ENCODE measurements at places on chromosomes 1 and 21.

- DNase-seq = peak; percentile 77
These were observed 192.8 kb downstream of the PRDM2 start for GRCh38 chr1:13892671-13893325.

DNA sequence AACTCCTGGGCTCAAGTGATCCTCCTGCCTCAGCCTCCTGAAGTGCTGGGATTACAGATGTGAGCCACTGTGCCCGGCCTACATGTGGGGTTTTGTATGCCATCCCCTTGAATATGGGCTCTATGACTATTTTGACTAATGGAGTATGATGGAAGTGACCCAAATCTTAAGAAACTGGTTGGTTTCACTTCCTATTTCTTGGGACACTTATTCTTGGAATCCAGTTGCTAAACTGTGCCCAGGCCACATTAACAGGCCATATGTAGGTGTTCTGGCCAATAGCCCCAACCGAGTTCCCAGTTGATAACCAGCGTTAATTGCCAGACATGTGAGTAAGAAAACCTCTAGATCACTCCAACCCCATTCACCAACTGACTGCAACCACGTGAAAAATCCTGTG is 36.3 kb upstream of the CLIC4 start:
- no peak for DNase-seq

DNA sequence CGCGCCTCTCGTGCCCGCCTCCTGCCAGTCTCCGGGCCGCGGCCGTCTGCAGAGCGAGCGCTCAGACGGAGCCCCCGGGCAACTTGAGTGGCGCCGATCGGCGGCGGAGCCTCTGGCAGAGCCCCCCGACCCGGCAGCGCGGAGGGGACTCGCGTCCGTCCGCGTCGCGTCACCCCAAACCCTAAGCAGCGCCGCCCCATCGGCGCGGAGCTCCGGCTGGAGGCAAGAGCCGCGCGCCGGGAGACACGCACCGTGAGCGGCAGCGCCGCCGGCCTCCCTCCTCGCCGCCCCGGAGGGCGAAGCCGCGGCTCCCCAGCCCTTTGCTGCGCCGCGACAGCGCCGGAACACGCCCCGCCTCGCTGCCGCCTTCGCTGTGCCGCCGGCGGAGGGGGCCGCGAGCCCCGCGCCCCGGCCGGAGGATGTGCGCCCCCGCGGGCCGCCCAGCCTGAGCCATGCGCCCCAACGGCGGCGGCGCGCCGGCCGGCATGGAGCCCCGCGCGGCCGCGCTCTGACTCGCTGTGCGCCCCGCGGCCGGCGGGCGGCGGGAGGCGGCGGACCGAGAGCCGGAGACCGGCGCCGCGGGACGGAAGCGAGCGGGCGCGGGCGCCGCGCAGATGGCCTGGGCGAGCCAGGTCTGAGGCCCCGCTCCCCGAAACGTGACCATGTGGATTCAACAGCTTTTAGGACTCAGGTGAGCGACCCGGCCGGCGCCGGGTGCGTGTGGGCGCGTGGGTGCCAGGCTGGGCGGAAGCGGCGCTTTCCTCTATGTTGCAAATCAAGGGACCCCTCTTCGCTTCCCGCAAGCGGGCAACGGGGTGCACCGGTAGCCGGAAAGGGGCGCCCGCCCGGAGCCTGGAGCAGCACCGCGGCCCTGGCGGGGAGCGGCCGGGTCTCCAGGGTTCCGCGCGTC is 610 bp downstream of the AJAP1 start:
- peak; percentile 71 for DNase-seq

DNA sequence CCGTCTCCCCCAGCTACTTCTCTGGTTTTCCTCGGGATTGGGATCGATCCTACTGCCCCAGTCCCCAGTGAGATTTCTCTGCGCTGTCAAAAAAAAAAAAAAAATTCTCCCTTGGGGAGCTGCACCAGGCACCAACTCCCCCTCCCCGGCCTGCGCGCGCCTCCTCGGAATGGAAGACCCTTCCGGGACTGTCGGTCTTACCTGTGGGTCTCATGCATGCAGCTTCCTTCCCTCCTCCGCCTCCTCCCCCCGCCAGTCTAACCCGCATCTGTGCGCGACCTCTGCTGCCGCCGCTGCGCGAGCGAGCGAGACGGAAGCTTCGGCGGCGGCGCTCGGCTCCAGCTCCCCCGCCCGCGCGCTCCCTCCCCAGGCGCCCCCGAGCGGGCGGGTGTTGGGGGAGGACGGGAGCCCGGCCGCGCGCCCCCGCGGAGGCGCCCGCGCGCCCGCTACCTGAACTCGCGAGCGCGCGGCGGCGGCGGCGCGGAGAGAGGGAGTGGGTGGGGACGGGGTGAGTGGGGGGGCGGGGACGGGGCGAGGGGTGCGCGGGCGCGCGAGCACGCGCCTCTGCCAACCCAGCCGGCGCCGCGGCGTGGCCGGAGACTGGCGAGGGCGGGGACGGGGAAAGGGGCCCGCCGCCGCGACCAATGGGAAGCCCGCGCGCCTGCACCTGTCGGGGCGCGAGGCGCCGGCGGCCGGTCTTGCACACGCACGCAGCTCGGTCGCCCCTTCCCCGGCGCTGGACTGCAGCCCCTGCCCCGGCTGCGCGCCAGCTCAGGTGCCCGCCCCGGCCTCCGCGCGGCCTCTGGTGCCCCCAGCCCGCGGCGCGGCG is at the start of gene SUSD4:
Gene SUSD4 (minus strand): TSS at position 321 of the 829 bp plus-strand sequence. CDS start 751 bp downstream, outside the sequence.
- DNase-seq = peak; percentile 87

DNA sequence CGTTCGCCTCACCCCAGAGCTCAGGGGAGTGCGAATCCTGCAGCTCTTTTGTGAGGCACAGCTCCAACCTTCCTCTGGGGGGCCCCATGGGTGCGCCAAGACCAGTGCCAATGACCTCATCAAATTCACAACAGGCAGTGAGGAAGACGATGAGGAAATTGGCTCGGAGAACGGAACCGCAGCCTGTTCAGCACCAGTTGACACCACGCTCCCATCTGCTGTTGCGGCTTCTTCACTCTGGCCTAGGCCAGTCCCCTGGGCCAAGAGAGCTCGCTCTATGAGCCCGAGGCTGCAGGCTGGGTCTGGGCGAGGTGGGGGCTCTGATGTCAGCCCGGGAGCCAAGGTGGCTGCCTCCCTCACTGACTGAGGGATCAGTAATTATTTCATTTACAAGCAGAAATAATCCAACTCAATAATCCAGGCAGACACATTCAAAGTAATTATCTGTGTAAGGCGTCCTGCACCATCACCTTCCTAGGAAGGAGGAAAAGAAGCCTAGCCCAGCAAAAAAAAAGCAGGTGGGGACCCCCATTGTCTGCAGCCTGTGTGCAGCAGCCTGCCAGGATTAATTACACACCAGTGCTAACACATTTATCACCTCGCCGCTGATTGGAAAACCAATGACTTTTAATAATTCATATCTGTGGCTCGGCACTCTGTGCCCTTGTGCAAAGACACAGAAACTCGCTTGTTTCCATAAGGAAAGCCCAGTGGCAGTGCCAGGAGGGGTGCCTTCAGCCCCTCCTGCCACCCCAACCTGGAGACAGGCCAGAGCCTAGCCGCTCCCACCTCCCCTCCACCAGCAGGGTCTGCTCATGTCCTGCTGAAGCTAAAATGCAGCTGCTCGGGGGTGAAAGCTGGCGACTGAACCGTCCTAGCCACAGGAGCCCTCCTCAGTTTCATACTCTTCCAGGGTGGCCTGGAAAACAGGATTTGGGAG is 1.9 kb downstream of the PLEKHA6 start:
- peak; percentile 57 for DNase-seq

GRCh38 chr1:111505641-111506119 is 2.2 kb upstream of the ADORA3 start:
- DNase-seq = no peak

DNA sequence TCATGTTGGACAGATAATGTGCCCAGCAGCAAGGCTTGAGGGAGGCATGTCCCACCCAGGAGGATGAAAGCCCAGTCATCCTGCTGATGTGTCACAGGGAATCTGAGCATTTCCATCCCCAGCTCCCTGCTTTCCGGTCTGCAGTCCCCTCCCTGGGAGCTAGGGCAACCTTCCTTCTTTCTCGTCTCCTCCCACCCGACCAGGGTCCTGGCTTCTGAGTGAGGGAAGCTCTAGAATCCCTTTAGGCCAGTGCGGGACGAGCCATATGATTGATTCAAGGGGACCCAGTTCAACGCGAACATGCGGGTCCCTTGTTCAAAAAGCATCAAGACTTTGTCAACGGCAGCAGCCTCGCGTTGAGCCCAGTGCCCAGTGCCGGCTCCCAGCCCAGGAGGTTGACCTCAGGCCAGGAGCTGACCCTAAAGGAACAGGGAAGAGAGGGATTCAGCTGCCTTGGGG is 96.7 kb upstream of the TMPRSS2 start:
- DNase-seq = peak; percentile 69

- no peak for DNase-seq
These were observed 44.7 kb downstream of the PLEKHA6 start for GRCh38 chr1:204314893-204315658.

DNA sequence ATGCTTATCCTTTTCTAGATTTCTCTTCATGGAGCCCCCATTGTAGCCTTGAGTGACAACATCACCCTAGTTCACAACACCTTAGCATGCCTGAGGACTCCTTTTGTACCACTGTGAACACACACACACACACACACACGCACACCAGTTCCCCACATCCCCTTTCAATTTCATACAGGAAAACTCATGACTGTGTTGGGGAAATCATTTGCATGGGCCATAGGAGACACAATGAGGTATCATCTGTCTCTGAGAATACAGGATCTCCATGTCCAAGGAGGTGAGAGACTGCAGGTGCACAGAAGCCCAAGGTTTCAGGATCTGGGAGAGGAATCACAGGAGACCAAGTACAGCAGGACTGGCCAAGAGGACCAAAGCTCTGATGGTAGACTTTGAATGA is 119.7 kb downstream of the TPTE start:
- DNase-seq = no peak

- DNase-seq = no peak
These were observed 236.9 kb upstream of the SPAG17 start for GRCh38 chr1:118421868-118422350.

DNA sequence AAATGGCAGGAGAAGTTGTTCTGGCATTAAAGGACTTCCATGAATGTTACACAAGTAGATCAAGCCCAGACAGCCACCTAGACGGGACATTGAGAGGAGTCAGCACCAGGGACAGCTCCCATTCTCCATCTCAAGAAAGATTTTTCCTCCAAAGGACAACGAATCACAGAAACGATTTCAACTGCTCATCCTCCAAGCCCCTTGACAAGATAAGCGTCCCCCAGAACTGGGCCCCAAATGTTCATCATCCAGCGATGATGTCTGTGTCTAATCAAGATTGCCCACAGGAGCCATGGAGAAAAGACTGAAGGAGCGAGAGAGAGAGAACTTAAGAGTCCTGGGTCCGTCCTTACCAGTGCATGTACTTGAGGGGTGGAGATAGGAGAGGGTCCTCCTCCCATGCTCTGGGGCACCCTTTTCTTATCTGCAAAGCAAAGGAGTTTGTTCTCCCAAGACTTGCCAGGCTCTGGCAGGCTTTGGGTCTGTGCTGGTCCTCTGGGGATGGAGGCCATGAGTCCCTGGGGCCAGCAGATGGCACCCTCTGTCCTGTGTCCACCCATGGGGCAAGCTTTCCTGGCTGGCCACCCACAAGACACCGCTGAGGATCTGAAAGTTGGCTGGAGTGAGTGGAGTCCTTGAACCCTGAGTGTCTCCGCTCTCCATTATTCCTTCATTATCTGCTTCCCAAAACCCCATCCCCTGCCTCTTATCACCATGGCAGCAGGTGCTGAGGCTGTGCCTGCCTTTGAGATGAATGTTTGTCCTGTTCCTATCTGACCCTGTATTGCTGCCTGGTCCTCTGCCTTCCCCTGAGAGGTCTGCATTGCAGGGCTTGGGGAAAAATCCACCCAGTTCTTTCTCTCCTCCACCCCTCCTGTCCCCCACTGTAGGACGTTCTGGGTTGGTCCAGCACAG is 164.6 kb downstream of the ACTL8 start:
- peak; percentile 90 for DNase-seq

- no peak for DNase-seq
These were observed 36.0 kb upstream of the DHCR24 start for GRCh38 chr1:54922921-54923421.

DNA sequence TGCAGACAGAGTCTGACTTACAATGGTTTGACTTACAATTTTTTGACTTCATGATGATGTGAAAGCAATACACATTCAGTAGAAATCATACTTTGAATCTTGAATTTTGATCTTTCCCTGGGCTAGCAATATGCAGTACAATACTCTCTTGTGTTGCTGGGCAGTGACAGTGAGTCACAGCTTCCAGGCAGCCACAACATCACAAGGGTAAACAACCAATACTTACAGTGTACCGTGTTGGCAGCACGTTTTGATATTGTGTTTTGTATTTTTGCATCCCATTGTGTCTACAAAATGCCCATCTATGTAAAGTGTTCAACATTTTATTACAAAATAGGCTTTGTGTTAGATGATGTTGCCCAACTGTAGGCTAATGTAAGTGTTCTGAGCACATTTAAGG is 150.9 kb downstream of the NTMT2 start:
- DNase-seq = no peak

DNA sequence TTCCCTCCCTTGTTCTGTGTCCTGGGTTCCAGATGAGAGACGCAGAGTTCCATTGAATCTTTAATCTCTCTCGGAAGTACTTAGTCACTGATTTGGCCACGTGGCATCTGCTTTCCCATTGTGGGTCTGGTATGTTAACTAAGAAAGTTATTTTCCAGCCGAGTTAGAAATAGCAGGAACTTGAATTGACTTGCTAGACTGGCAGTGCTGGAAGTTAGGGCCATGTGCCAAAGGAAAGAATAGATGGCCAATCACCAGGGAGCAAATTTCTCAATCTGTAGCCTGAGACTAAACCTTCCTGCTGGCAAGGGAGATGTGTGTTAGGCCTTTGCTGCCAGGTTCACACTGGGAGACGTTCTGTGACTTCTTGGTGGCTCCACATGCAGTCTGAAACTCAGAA is 24.2 kb upstream of the SLFNL1 start:
- DNase-seq = no peak

DNA sequence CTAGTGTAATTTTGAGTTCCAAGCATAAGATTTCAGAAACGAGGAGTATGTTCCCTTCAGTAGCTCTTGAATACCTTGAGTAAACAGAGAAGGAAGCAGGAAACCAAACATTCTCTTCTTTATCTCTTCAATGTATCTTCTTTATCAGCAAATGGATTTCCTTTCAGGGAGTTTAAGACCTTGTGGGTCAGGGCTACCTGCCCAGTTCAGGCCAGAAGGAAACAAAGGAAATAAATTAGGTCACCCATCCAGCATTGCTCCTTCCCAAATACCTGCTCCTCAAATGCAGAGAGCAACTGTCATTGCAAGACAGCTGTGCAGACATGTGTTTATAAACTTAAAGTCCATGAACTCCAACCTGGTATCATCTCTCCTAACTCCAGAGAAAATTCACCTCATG is 130.1 kb upstream of the SOD1 start:
- no peak for DNase-seq

DNA sequence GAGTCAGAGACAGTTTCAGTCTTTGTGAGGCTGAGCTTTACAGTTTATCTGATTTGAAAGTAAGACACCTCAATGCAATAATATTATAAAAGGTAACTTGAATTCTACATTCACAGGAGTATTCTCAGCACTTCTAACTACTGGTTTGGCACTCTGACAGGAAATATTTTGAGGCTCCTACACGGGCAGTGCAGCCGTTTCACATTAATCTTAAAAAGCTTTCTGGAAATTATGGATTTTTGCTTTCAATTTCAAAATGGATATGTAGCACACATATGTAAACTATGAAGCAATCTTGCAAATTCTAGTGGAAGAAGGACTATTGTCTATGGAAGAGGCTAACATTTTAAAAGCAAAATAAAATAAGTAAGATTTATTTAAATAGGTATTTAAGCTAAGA is 262.9 kb upstream of the SNX7 start:
- no peak for DNase-seq

GRCh38 chr1:5311147-5311546 is 656.7 kb downstream of the AJAP1 start:
- DNase-seq = no peak
